ENCODE measurements at places on chromosomes 16 and 17.

GRCh38 chr17:30388321-30389179 is 9.8 kb downstream of the CPD start:
- no peak for DNase-seq

GRCh38 chr16:31471875-31472708 is at the start of gene TGFB1I1:
TSS of gene TGFB1I1 (plus strand) at chr16:31472152. CDS start at chr16:31472189, 37 bp downstream.
- no peak for DNase-seq

DNA sequence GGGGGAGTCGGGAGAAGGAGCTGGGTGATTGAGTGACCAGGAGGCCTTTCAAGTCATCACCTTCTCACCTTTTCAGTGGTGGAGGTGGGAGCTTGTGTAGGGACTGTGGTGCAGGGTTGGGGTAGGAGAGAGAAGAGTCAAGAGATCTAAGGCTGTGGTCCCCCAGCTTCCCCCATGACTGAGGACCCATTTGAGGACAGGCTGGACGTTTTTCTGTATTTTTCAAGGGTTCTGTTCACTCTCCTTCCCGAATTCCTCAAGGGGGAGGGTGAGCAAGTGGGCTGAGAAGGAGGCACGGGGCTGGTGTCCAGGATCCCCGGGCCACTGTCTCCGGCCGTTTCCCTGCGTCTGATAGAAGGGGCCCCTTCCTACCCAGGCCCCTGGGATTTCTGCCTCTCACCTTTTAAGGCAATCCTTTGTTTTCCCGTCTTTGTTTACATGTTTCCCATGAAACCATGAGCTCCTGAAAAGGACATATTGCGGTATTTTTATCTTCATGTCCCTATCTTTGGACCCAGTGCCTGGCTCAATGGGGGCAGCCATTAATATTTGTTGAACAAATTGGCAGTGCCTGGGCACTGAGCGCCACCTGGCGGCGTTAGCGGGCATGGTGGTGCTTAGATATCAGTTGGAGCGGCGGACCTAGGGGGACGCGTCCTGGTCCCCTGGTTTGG is 9.2 kb upstream of the CD300A start:
- peak; percentile 57 for DNase-seq

DNA sequence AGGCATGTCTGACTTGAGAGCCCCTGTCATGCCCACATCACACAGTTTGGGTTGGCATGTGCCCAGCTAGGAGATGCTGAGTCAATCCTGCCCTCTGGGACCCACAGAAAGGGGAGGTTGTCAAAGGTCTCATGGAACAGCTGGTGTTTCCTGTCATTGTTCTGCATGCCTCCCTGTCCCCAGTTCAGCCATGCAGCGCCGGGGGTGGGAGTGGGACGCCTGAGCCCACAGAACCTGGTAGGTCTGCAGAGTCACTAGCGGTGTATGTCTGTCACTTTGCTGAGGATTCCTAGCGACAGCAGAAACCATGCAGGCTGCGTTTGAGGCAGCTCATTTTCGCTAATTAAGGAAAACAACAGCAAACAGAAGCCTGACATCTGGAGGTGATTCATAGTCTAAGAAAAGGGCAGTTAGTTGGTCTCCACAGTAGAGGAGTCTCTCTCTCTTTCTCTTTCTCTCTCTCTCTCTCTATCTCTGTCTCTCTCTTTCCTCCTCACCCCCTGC is 19.6 kb upstream of the CCL1 start:
- DNase-seq, result no peak

GRCh38 chr17:38885728-38886642 is 16.1 kb downstream of the LASP1 start:
- no peak for DNase-seq

- no peak for DNase-seq
These were observed 2.6 kb downstream of the GPS2 start for GRCh38 chr17:7312432-7313087.

- no peak for DNase-seq
These were observed 112.0 kb downstream of the CLEC16A start for GRCh38 chr16:11056090-11056992.

DNA sequence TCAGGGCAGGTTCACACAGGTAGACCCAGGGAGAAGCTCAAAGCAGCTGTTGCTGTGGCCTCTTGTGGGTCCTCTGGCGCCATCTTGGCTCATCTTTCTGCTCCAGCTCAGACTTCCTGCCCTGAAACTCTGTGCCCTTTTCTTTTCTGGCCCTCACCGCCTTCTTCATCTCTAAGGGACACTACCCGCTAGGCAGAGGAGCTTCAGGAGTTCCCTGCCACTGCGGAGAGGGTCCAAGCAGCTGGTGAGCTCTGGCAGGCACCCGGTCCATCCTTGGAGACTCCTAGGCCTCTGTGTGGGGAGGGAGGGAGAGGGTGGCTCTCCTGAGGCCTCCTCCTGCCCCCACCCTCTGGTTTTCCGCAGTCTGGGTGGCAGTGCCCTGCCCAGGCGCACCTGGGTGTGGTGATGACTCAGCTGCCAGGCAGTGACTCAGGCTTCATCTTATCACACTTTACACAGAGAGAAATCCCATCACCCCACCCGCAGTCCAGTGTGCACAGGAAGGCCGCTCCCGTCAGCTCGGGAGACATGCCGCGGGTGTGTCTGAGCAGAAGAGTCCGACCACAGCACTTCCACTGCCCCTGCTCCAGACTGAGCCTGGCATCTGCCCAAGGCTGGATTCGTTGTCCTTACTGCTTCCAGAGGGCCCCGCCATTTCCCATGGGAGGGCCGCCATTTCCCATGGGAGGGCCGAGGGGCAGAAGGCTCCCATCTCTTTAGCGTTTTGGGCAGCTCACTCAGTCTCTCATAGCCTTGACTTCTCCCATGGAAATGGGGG is 7.3 kb downstream of the NT5C start:
- DNase-seq, result peak; percentile 63

- no peak for DNase-seq
These were observed 66.8 kb downstream of the MARCHF10 start for GRCh38 chr17:62741290-62741689.

- no peak for DNase-seq
These were observed 175.3 kb downstream of the WWOX start for GRCh38 chr16:78274771-78275170.

DNA sequence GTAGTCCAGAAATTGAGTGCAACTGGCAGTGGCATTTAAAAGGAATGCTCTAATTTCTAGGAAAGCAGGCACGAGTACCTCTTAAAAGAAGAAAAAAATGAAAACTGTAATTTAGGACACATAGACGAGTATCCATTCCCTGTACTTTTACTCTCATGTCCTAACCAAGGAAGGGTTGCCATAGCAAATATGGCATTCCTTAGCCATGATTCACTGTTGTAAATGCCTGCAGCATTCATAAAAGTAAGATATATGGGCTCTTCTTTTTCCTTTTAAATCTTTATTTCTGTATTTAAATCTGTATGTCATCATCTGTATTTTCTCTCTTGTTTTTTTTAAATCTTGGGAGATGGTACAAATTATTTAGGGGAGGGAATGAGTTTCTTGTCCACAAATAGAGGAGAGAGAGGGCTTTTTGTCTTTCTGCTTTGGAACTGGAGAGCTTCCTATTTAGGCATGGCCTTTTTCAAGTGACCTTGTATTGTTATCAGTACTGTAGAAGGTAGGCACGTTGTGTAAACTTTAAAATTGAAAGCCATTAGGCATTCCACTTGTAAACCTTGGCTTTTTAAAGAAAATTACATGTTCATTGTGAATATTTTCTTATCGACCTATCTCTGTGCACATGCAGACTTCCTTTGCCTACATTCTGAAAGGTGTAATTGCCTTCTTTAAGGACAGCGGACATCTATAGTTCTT is 50.0 kb downstream of the TENT4B start:
- DNase-seq, result no peak

DNA sequence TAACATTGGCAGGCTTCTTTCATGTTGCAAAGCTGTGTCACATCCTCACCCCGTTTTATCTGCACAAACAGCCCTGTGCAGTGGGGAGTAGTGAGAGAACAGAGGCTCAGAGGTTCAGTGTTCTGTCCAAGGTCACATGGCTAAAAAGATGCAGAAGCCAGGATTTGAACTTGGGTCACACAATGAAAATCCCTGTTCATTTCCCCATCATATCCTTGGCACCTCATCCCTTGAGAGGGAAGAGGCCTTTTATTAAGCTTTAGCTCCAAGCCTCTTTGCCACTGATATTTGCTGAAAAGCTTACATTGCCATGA is 106.6 kb downstream of the AMFR start:
- DNase-seq, result no peak

DNA sequence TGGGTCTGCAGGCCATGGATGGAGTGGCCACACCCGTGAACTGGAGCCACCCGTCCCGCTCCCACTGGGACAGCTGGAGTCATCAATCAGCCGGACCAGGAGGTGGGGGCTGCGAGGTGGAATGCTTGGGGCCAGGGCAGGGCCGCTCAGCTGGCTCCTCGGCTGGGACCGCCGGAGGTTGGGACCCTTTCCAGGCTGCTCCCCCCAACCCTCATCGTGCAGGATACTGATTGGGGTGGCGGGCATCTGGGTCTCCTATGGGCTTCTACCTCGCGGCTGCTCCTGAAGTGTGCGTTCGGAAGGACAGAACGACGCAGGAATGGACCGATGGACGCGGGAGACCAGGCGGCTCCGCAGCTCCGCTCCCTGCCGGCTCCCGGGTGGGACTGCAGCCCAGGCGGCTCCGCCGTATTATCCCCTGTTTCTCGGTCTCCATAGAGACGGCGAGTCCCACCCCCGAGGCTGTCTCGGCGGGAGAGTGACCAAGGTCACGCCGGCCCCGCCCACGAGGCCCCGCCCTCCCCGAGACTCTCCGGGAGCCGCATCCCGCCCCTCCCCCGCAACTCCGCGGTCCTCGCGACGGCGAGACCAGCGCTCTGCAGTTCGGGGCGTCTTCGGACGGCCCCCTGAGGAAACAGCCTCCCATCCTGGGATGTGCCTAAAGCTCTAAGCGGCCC is at the start of gene TPPP3:
Gene TPPP3, minus strand, starts transcription at position 388 of the 677 bp plus-strand sequence. CDS start 2,387 bp downstream, outside the sequence.
- no peak for DNase-seq

DNA sequence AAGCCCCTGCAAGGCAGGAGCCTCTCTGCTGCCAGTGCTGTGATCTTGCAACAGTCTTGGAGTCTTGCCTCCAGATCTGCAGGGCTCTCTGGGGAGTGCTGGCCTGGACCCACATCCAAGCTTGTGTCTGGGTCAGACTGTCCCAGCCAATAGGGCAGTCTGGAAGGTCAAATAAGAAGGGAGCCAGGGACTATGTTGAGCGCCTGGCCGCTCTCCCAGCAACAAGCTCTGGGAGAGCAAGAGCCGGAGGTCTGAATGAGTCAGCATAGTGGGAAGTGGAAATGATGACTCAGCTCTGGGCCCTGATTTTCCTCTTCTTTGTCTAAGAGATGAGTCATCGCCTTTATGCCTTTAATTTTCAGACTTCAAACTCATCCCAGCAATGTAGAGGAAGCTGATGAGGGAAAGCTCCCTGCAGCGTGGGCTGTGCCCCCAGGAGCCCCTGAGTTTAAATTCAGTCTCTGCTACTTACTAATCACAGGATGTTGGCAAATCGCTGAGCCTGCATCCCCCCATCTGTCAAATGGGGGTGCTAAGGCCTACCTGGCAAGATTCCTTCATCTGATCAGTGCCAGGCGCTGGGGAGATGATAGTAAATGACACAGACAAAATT is 43.6 kb upstream of the HAPSTR1 start:
- DNase-seq, result peak; percentile 20

DNA sequence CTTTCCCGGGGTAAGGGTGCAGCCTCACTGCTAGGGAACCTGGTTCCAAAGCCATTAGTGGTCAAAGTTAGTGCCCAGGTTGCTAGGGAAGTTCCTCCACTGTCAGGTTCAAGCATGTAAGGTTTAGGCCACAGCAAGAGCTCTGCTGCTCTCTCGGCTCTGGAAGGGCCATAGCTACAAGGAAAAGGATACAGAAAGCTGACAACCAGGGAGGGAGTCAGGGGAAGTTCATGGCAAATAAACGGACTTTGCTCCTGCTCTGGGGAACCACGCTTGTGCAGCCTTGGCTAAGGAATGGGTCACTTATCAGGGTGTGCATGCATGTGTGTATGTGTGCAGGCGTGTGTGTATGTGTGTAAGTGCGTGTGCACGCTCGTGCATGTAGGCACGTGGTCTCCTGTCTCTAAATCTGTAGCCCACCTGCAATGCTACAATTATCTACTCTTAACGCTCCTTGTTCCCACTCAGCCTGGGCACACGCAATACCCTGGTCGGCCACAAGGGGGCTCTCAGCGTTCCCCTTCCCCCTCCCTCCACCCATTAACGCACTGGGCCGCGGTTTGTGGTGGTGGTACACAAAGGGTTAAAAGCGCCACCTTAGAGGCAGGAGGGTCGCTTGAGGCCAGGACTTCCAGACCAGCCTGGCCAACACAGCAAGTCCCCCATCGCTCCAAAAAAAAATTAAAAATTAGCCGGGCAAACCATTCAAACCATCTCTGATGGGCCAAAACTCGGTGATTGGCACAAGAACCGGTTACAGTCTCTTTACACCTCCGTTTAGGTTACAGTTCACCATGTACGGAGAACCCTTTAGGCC is 48.4 kb upstream of the KDM8 start:
- peak; percentile 59 for DNase-seq

DNA sequence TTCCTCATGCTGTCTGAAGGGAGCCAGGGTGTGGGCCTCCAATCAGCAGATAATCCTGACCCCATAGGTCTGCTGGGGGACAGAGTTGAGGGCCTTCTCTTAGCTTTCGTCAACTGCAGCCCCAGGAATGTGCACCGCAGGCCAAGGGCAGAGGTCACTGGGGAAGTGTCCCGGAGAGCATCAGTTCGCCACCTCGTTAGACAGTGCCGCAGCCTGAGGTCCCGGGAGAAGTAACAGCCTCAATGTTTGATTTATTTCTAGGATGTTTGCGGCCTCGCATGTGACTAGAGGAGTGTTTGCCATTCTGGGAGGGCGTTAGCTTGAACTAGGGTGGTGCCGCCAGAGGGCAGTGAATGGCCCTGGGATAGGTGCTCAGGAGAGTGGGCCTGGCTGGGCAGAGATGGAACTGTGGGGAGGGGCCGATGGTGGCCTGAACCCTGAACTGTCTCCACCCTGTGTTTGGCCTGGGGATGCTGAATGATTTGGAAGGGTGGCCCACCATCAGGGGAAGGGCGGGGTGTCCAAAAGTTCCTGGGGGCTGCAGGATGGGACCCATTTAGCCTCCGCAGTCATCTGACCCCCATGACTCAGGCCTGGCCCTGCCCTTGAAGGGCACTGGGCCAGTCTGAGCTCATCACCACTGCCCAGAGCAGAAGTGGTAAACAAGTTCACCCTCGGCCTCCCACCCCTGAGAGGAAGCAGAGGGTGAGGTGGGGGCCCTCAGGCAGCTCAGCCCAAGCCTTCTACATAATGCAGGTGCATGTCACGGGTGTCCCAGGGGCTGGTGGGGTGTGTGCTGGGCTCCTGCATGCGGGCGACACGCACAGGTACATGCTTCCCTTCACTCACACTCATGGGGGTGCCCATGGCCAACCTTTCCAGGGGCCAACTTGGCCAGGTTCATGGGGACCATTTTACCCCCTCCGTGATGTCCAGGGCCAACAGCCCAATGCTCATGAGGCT is 12.4 kb upstream of the TAC4 start:
- DNase-seq, result no peak

DNA sequence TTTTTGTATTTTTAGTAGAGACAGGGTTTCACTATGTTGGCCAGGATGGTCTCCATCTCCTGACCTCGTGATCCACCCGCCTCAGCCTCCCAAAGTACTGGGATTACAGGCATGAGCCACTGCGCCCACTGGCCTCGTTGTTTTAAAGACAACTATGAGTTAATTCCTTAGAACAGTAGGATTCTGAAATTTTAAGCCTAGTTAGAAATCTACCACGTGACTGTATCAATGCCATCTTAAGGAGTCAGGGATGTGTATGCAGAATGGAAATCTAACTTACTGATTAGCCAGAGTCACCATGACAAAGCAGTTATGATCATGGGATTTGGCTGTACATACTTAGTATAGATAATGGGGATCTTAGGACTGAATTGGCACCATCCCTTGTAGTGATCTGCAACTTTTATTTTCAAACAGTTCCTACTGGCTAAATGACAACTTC is 2.8 kb downstream of the CEP20 start:
- no peak for DNase-seq

GRCh38 chr16:68764862-68765261 is 27.8 kb downstream of the CDH1 start:
- no peak for DNase-seq

Measured in activated CD4-positive, alpha-beta T cell treated with anti-CD3 and anti-CD28 coated beads for 1 hour (primary cell).